ENCODE measurements at places on chromosomes 6 and 20.

- peak; percentile 46 for DNase-seq
Measured at GRCh38 chr6:106184629-106185028, 98.5 kb downstream of the PRDM1 start.

GRCh38 chr20:39607141-39607540, 645.0 kb downstream of the DHX35 start:
- peak; percentile 57 for DNase-seq

GRCh38 chr6:119637768-119638167, 288.2 kb upstream of the MAN1A1 start:
- DNase-seq, result no peak

DNA sequence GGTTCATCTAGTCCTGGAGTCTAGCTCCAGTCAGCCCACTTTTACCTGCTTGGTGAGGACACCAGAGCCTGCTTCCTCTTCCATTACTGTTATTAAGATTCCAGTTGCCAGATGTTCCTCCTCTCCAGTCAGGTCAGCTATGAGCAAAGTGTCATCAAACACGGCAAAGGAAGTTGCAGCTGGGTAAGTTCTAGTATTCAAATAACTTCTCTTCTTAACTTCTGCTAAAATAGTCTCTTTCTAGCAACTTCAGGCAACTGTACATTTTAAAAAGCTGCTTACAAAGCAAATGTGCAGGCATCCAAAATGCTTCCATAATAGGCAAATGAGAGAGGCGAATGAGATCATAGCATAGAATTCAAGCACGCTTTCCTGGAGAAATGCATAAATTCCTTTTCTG, 18.4 kb upstream of the MRPS18A start:
- DNase-seq, result no peak

DNA sequence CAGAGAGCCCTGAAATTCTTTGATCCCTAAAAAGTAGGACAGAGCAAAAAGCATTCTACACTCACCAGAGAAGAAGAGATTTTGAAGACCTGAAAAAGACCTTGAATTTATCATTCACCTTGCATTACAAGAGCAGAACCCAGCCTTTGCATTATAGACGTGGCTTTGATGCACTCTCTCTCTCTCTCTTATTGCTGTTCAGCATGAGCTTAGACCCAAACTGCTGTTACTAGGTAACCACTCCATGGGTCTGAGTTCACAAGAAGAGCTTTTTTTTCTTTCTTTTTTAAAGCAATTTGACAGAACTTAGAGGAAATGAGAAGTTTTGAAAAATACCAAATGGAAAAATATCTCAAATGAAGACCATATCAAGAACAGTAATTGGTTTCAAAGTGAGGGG, 44.4 kb downstream of the COL9A1 start:
- DNase-seq, result no peak

- no peak for DNase-seq
Measured at GRCh38 chr20:6767126-6767535, 355 bp upstream of the BMP2 start.

GRCh38 chr6:152112491-152113261, 305.2 kb downstream of the ESR1 start:
- DNase-seq, result no peak

DNA sequence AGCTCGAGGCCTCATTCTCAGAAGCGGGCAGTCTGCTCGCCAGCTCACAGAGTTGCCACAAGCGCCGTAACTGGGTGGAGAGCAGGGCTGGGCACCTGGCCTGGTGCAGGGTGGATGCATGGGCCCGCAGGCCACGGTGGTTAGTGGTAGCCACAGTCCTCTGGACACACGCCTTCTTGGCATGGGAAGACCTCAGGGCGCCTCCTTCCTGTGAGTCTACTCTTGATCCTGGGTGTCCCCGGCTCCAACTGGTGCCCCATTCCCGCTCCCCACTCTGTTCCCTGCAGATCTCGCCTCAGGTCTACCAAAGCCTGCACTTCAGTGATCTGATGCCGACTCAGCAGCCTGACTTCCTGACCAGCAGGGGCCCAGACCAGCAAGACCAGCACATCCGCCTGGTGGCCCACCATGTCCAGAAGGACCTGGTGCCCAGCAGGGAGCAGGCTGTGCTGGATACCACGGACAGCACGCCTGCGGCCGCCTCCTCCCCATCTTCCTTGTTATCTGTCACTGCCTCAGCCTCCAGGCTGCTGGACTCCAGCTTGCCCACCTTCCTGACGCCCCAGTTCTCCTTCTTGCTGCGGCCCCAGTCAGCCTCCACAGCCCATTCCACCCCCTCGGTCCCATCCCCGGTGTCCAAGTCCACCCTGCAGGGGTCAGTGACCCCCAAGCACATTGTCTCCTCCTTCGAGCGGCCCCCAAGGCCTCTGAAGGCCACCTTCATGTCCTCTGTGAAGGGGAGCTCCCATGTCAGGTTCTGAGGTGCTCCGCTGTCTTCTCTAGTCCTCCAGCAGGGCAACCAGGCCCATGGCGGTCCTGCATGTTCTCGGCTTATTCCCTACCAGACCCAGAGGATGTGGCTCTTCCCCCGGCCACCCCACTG, 43.1 kb downstream of the SUN5 start:
- no peak for DNase-seq

DNA sequence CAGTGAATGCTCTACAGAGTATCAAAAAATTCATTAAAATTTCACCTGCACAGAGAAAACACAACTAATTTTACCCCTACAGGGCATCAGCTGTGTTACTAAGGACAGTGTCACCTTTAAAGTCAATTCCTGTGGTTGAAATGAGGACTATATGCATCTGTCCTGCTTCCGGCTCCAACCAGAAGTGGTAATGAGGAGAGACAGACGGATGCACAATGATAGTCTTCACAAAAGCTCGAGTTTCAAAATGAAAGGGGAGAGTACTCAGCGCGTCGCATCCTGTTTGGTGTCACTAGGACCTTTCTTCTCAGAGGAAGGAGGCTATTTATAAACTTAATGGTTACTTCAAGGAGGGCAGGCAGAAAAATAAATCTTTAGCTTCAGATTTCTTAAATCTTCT, 86.5 kb downstream of the LYRM4 start:
- no peak for DNase-seq

DNA sequence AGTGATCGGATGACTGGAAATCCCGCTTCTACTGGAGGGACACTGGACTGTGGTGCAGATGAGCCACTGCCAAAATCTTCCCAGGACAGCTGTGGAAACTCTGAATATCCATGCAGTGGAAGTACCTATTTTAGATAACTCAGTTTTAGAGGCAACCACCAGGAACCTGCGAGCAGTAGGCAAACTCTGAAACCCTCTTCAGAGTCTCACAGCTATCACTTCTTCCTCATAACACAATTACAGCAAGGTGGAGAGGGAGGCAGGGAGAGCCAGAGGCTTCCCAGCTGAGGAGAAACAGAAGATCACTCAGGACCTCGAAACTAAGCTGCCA, 322.8 kb upstream of the NT5E start:
- no peak for DNase-seq

GRCh38 chr6:145332011-145332410, 403.3 kb downstream of the EPM2A start:
- DNase-seq, result no peak

DNA sequence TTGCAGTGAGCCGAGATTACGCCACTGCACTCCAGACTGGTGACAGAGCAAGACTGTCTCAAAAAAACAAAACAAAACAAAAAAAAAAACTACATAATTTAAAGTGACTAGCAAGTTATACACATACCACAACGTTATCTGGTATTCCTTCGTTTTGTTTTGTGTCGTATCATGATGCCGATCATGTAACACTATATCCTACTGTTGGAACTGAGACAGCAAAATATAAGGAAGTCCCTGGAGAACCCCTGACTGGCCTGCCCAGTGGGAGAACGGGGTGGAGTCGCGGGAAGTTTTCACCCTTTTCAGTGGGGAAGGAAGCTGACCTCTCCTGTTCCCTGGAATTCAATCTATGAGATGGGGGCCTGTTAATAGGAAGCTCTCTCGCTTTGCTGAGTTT, 15.1 kb downstream of the SOX4 start:
- DNase-seq, result no peak

GRCh38 chr6:63635215-63635587, 401 bp upstream of the PHF3 start:
- peak; percentile 1 for DNase-seq

- no peak for DNase-seq
Measured at GRCh38 chr6:50966986-50967385, 148.3 kb downstream of the TFAP2B start.

DNA sequence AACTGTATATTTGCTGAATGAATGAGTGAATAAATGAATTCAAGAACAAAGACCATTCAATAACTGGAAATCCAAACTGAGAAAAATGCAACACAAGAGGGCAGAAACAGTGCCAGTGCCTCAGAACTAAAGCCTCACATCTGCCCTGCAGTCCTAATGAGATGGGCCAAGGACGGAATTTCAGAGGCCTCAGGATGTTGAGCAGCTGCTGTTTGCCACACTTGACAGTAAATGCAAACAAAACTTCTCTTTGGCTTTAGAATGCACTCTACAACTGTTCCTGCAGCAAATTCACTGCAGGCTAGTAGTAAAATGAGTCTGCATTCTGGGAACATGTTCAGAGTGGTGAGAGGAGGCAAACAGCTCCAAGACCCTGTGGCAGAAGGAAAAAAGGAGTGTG, 177.6 kb upstream of the LRFN2 start:
- DNase-seq, result no peak

DNA sequence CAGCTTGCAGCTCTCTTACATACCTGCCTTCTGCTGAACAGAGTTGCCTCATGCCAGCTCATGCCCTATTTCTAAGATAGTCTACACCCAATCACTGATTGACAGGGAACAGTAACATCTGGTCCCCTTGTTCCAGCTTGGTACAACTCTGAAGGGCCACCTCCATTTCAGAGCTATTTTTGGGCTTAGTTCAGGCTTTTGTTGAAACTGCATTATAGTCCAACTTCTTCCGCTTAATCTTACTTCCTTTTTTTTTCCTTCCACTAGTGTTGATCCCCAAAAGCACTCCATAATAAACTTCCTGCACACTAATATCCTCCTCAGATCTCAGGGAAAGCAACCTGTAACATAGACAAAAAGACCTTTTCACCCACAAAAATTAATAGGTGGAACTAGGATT, 65.7 kb upstream of the TNFRSF21 start:
- DNase-seq, result no peak

- no peak for DNase-seq
Measured at GRCh38 chr20:34904202-34904621, 27.8 kb downstream of the ACSS2 start.

GRCh38 chr6:10250655-10251220, 164.1 kb downstream of the TFAP2A start:
- DNase-seq, result no peak

- no peak for DNase-seq
Measured at GRCh38 chr6:133376743-133377142, 135.6 kb downstream of the EYA4 start.

DNA sequence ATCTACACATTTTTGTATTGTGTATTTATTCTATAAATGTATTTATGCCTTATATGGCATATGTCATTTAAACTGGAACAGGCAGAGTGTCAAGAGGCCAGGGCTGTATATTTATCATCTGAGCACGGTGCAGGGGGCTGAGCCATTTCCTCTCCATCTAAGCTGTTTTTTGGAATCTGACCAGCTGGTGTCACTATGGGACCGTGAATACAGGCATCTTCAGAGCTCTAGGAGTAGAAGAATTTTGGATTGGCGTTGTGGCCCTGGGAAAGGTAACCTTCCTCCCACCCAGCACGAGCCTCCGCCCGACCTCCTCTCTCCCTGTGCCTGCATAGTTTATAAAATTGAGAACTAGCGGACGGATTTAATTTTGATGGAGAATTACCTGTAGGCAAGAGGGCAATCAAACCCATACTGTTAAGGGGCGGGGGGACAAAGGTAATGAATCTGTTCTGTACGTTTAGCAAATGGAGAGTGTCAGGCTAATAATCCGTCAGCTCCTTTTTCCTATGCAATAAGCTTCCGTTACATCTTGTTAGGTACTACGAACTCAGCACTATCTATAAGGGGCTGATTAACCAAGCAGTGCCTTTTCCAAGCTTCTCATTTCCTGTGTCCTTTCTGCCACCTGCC, 29.0 kb upstream of the EEF1E1 start:
- DNase-seq, result peak; percentile 29

GRCh38 chr20:44024820-44025580, 110.3 kb downstream of the TOX2 start:
- no peak for DNase-seq

- DNase-seq, result no peak
Measured at GRCh38 chr6:148450866-148451265, 108.2 kb downstream of the SASH1 start.

- no peak for DNase-seq
Measured at GRCh38 chr20:52426856-52427255, 235.3 kb upstream of the ZFP64 start.

GRCh38 chr20:41411391-41411847, 44.8 kb upstream of the EMILIN3 start:
- peak; percentile 10 for DNase-seq

DNA sequence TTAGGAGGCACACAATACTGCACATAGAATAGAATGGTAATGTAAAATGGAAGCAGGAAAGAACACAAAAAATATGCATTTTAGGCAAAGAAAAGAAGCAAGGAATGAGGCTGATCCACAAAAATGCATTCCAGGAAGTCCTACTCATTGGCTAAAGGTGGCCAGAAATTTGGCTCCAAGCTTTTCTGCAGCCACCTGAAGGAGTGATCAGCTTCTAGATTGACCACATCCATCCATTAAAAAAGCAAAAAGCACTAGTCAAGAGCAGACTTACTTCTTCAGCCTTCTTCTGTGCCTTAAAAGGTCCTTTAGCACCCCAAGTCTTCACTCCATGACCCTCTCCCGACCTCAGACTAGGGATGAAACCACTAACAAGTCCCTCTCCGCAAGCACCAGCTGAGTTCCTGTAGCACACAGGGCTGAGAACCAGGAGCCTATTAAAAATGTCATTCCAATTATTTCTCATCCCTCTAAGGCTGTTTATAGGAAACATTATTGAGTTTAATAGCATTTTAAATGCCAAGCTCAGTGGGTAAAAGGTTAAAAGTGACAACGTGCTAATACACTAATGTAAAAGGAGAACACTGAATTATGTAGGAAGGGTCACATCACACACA, 36.5 kb downstream of the TRAM2 start:
- DNase-seq, result peak; percentile 80

- peak; percentile 66 for DNase-seq
Measured at GRCh38 chr6:36949636-36950035, 4.9 kb upstream of the PI16 start.

DNA sequence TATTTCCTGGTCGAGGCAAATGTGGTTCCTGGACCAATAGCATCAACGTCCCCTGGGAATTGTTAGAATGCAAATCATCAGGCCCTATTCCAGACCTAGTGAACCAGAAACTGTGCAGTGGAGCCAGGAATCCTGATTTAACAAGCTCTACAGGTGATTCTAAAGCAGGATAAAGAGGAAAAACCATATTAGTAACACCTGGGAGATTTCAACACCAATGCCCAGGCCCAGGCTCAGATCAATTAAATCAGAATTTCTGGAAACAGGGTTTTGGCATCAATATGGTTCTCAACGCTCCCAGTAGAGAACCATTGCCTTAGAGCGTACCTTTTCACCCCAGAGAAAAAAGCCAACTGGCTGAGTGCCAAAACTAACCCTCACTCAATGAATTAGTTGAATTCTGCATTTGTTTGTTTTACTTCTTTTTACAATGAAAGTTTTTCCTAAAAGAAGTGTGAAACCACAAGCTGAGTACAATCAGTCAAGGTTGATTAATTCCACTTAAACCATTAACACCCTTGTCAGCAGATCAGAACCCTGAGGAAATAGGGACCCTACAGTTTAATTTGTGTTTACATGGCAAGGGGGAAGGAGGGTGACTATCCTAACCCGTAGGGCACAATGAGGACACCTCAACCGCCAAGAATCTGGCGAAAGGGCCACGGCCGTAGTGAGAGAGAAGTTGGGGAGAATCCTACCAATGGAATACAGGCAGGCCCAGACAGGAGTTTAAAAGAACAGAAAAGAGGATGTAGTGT, 34.9 kb upstream of the LOC128125822 start:
- DNase-seq, result no peak
